HS-5 (cell line): ENCODE measurements at places on chromosomes 7 and 10.

- DNase-seq, result no peak
Measured at GRCh38 chr7:78220754-78221153, 422.2 kb downstream of the PHTF2 start.

DNA sequence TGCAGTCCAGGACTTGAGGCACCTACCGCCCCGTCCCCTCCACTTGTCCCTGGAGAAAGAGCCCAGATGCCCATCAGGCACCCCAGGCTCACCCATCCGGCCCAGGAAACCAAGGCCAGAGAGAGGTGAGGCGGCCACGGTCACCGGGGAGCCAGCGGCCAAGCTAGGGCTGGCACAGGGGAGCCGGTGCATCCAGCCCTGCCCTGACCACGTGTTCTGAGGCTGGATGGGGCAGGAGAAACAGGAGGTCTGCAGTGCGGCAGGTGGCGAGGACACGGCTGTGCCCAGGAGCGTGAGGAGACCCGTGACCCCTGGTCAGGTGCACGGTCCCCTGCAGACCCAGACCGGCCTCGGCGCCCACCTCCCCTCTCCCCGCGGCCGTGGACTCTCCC is 27.6 kb downstream of the UNCX start:
- no peak for DNase-seq

- peak; percentile 37 for DNase-seq
Measured at GRCh38 chr7:133355325-133355708, 102.4 kb downstream of the EXOC4 start.

GRCh38 chr10:30284865-30285594 is 64.0 kb downstream of the MTPAP start:
- no peak for DNase-seq

GRCh38 chr7:4791101-4791737 is 15.8 kb downstream of the AP5Z1 start:
- DNase-seq, result no peak

GRCh38 chr7:96973986-96974385 is 31.4 kb upstream of the DLX6 start:
- DNase-seq, result no peak

DNA sequence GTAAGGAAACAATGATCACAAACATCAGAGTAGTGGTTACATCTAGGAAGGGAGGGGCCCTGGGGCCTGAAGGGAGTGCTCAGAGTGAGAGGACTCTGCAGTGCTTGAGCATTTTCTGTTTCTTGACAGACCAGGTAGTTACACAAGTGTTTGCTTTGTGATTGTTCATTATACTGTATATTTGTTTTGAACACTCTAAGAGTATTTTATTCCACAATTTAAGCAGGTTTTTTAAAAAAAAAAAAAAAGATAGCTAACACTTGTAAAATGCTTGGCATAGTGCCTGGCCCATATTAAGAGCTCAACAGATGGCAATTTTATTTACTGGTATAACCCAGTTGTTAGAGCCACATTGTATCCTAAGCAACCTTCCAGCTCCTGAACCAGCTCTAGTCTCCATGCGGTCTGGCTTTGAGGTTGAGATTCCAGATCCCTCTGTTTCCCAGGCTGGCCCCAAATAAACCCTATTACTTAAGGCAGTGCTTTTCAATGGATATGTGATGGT is 20.1 kb upstream of the ATXN7L1 start:
- DNase-seq, result no peak

DNA sequence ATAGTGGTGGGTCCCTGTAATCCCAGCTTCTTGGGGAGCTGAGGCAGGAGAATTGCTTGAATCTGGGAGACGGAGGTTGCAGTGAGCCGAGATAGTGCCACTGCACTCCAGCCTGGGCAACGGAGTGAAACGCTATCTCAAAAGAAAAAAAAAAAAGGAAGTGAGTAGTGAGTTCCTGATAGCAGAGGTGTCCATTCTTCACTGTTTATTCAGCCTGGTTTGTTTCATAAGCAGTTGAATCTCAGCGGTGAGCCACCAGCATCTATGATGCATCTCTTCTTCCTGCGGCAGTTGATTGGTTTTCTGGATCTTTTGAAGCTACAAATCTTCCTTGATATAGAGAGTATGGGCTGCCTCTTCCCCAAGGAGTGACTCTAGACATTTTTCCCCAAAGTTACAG is 316.1 kb upstream of the MTPN start:
- DNase-seq, result no peak

DNA sequence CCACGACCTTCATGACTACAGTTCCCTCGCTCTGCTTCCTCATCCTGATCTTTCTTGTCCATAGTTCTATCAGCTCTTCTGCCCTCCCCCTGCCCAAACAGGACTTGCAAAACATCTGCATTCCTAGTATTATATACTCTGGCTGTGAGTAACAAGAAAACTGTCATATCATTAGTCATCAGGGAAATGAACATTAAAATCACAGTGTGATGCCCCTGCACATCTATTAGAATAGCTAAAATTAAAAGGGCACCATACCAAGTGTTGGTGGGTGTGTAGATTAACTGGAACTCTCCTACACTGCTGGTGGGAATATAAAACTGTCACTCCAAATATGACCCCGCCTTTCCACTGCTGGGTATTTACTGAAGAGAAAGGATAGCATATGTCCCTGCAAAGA is 141.8 kb downstream of the C7orf25 start:
- DNase-seq, result peak; percentile 50

DNA sequence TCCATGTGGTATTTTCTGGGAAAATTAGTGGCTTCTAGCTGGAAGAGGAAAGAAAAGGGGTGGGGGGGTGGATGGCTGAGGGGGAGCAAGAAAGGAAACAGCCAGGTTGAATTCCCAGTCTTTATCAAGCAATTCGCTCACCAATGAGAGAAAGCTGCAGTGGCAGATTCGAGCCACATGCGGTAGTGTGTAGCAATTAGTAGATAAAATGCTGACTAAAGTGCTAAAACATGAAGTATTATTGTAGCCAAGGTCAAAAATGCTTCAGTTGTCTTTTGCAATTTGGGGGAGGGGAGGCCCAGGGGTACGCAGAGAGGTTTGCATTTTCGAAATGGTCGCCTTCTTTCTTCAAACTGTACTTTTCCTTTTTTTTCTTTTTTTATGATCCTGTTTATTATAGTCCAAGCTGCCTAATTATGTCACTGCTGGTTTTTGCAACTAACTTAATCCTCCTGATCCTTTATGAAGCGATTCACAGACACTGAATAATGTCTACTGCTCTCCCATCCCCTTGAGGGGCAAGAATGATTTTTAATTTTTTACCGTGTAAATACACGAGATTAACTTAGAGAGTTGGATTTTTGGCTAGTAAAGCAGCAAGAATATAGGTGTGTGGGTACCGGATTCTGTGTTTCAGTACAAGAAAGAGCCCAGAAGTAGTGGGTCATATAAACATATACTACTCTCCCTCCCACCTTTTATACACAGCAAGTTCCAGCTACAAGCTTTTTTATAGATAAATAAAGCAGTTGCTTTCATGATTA is 3.6 kb upstream of the ARID5B start:
- no peak for DNase-seq

DNA sequence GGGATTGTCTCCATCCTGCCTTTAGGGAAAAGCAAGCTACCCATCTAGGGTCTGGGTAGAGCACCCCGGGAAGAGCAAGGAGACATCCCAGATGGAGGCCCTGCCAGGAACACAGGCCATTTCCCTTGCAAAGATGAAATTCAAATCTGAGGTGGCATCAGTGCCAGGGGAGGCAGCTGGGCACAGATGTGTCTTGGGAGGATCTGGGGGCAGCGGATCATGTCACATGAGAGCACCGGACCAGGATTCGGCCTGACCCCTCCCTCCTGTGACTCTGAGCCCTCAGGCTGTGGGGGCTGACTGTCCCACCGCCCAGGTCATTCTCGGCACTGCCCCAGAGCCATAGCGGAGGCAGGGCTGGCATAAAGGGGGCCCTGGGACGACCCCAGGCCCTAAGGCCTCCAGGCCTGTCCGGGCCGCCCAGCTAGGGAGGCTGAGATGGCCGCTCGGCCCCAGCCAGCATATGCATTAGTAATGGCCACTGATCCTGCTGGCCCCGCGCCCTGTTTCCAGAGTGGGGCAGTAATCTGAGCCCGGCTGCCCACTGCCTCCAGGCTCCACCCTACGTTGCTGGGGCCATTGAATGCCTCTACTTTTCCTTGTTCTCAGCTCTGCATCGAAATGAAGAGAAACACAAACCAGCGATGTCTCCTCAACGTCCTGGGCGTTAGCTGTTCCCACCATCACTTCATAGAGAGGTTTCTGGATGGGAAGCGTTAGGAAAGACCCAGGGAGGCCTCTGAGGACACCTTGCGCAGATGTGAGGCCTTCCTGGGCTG is 148.5 kb downstream of the UBE2H start:
- DNase-seq, result no peak

- no peak for DNase-seq
Measured at GRCh38 chr10:98107644-98108430, 26.6 kb upstream of the R3HCC1L start.

DNA sequence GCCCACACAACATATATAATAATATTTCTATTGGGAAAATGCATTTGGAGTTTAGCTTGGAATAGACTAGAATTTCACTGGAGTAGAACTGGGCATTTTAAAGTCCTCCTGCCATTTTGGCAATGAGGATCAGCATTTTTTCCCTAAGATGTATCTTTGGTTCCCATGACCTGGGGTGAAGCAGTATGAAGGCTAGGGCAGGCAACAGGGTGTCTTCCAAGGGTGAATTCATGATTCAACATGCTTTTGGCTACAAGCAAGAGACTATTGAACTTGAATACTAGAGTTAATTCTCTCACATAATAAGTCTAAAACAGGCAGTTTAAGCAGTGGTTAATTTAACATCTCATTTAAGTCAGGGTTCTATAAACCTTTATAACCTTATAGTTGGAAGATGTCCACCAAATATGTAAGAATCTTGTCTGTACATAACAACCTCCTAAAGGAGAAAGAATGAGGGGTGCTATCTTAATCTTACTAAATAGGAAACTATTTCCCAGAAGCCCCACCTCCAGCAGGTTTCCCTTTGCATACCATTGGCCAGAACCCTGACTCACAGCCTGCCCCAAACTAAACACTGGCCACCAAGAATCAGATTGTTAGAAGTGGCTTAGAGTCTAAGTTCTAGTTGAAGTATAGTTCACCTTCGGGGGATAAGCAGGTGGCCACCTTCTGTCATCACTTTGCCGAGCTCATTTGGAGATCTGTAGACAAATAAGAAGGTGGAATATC is 96.0 kb upstream of the PRPS1L1 start:
- no peak for DNase-seq

- DNase-seq, result no peak
Measured at GRCh38 chr7:122901250-122901649, 15.0 kb upstream of the CADPS2 start.

GRCh38 chr7:98348726-98349474 is 52.0 kb downstream of the BAIAP2L1 start:
- no peak for DNase-seq

GRCh38 chr10:86944031-86944419 is 13.4 kb downstream of the MMRN2 start:
- DNase-seq, result no peak

DNA sequence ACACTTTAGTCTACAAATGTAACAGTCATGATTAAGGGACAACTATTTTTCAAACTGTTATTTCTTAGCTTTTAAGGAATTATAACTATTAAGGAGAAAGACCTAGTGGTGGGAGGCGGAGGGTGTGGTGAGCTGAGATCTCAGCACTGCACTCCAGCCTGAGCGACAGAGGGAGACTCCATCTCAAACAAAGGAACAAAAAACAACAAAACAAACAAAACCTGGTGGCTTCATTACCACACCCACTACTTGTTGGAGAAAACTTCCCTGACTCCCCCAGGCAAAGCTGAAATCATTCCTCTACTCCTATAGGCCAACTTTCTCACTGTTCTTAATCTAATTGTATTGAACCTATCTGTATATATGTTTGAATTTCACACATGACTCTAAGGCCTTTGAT is 3.2 kb downstream of the POLR1F start:
- no peak for DNase-seq

GRCh38 chr7:151197932-151198331 is 10.9 kb upstream of the ASB10 start:
- no peak for DNase-seq

DNA sequence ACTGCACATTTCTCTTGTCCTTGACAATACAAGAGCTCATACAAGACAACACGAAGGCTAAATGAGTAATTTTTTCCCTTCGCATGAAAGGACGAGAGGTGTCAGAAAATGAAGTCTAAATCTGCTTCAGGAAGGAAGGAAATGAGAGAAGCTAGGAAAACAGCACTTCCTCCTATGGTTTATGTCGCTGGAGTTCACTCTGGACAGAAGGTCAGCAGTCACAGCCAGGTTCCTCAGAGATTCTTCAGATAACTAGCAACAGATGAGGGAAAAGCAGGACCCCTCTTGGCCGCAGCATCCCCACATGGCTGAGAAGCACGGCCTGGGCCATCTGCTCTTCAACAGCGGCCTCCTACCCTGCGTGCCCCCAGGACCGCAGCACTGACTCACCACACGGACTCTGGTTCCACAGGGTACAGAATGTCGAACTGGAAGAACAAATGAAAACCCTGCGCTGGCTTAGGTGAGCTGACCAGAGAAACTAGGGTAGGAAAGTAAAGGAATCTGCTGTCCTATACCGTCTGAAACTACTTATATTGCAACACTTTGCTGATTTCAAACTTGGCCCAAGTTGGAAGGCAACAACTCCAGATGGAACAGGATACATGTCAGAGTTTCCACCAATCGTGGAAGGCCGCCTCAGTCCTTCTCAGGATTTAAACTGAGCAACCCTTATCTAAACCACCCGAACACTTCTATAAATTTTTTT is 26.3 kb downstream of the DNMBP start:
- peak; percentile 68 for DNase-seq

GRCh38 chr7:37311355-37311754 is 137.3 kb downstream of the ELMO1 start:
- no peak for DNase-seq

GRCh38 chr10:116272440-116273283 is at the start of gene GFRA1:
Gene GFRA1, minus strand, starts transcription at chr10:116273206. Its CDS starts 1,177 bp downstream, at chr10:116272029.
- peak; percentile 4 for DNase-seq

- DNase-seq, result no peak
Measured at GRCh38 chr7:28005847-28006231, 174.8 kb downstream of the JAZF1 start.

- no peak for DNase-seq
Measured at GRCh38 chr10:43226441-43226840, 40.4 kb downstream of the RASGEF1A start.

- no peak for DNase-seq
Measured at GRCh38 chr7:138243430-138243829, 167.2 kb downstream of the AKR1D1 start.

DNA sequence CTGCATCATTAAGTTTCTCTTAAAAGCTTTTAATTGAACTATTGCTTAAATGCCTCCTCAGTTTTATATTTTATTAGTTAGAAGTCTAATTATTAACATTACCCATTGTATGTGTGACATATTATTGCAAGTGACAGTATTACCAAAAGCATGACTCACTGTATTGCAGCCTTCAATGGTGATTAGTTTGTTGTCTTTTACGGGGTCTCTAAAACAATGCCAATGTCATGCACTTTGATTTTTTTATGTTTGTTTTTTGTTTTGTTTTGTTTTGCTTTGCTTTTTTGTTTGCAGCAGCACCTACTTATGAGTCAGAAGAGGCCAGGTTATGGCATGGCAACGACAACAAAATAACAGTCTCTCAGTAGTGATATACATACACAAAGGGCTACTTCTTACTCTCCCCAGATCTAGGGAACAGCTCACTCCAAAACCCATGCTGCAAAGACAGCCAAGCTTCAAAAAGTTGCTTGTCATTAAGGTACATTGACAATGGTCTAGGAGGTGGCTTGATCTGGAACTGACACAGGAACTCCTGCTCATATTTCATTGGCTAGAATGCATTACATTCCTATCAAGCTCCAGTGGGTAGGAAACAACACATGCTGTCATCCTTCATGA is 293.7 kb upstream of the POM121L12 start:
- no peak for DNase-seq
